Occipital lobe (tissue), 3 donors: ENCODE measurements at places on chromosomes 7 and 10.

GRCh38 chr10:628386-629045 lies 61.0 kb downstream of the DIP2C start:
- peak; percentile 44 for DNase-seq

DNA sequence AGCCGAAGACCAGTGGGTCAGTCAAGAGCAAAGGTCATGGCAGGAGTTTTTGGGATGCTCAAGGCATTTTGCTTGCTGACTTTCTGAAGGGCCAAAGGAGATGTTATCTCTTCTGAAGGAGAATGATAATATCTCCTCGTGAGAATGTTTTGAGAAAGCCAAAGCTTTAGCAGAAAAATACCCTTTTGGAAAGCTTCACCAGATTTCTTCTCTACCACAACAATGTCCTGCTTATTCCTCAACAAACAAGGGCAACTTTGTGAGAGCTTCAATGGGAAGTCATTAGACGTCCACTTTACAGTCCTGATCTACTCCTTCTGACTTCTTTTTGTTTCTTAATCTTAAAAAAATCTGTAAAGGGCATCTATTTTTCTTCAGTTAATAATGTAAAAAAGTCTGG lies 132.8 kb upstream of the DNAJB12 start:
- no peak for DNase-seq

GRCh38 chr10:48504141-48504885 lies 100.6 kb downstream of the ARHGAP22 start:
- no peak for DNase-seq

- no peak for DNase-seq
These were observed 308.4 kb downstream of the BICC1 start for GRCh38 chr10:58820861-58821751.

GRCh38 chr7:24764972-24765744 lies 7.9 kb upstream of the GSDME start:
- DNase-seq, result no peak

GRCh38 chr7:106064316-106064715 lies 47.8 kb downstream of the SYPL1 start:
- DNase-seq, result no peak

- DNase-seq, result no peak
These were observed 15.1 kb downstream of the RNF216 start for GRCh38 chr7:5766321-5766761.

GRCh38 chr10:73131301-73131700 lies 21.0 kb downstream of the NUDT13 start:
- no peak for DNase-seq

DNA sequence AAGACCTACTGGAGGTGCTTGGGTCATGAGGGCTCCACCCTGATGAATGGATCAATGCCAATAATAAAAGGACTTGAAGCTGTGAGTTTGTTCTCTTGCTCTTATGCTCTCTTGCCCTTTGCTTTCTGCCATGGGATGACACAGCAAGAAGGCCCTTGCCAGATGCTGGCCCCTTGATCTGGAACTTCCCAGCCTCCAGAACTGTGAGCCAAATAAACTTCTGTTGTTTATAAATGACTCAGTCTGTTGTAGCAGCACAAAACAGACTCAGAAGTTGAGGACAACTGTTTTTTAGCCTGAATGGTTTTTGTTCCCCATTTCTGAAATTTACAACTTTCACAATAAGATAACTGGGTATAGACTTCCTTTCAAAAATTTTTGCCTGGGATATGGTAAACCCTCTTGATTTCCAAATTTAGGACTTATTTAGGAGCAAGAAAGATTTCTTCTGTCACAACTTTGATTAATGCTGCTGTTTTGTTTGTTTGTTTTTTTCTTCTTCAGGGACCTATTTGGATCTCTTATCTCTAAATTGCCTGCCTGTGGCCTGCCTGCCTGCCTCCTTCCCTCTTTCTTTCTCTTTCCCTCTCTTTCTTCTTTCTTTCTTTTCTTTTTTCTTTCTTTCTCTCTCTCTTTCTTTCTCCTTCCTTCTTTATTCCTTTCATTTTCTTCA lies 12.1 kb downstream of the ENTPD1 start:
- no peak for DNase-seq

GRCh38 chr7:115600207-115600606 lies 430.4 kb downstream of the TFEC start:
- DNase-seq, result no peak

- DNase-seq, result no peak
These were observed 16.8 kb upstream of the TES start for GRCh38 chr7:116193329-116194087.

- no peak for DNase-seq
These were observed 62.0 kb upstream of the JCAD start for GRCh38 chr10:30121401-30121800.

DNA sequence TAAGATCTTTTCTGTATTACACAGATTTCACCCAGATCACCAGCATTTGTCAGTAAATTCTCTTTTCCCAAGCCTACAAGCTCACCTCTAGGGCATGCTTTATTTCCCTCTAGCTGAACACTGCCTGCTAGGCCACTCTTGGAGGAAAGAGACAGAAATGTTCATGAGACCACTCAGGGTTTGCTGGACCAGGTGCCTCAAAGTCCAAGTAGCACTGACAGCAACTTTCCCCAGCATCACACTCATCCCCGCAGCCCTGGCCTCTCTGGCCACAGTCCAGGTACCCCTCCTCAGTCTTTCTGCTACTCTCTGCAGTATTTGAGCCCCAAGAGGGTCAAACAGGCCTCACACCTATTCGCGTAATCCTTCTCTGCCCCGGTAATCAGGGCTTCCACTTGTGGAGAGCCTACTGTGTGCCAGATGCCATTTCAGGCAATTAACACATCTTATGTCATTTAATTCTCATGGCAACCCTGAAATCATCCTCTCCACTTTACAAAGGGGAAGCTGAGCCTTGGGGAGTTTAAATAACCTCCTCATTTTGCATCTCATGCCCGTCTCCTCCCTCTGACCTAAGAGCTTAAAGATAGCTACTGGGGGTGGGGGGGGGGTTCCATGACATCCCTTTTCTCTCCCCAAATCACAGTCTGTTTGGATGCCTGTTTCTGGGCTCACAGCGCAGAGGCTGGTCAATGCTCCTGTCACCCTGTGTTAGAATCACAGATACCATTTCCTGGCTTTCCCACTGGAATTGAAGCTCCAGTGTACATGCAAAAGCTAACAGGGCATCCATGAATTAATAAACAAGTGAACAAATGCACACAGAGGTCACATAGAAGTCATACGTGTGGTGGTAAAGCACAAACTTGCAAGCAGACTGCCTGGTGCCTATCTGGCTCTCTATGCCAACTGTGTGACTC lies 88.5 kb downstream of the PRLHR start:
- DNase-seq, result no peak

DNA sequence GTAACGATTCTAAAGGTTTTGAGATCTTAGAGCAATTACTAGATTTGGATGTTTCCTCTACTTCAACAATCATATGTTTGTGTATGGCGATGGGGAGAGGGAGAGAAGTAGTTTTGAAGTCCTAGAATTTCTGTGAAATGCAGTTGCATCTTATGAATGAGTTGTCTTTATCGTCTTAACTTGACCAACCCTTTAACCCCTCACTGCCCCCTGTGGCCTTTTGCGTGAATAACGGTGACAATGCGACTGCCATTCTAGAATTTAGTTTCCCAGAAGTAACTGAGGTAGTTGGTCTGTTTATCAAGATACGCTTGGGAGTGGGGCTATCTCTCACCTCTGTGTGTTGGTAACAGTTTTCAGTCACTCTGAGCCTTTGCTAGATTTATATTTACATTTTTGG lies 204.6 kb downstream of the HDAC9 start:
- no peak for DNase-seq

DNA sequence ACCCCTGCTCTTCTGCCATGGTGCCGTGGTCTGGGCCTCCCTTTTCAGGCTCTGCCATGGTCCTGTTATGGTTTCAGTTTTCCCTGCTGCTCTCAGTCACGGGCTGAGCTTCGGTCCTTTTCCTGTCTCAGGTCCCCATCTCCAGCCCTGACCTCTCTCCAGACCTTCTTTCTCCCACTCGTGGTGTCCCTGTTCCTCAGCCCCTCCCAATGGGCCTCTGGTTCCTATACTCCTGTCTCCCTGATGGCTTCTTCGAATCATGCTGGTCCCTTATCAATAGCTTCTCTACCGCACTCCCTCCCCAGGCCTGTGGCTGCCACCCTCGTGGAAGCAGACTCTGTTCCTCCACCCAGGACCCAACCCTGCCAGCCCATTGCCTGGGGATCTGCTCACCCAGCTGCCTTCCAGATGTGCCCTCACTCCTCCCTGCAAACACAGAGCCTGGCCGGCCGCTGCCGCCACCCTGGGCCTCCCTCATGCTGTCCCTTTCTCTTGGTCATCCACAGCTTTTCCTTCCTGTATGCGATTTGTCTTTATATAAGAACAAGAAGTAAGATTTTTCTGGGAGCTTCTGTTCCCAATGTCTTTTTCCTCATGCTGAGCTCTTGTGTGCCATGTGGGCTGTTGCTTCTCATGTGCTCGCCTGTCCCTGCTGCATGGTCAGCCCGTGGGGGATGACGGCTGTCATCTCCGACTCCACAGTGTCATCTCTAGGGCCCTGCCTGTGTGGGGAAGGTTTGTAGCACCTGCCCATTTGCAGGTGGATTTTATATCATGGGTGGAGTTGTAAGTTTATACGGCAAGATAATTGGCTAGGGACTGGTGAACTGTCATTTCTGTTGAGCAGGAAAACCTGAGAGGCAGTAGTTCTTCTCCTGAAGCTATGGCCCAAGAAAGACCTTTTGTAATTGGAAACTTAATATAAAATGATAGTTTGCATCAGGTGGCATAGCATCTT lies 126.7 kb downstream of the NT5C2 start:
- DNase-seq, result no peak
